ENCODE measurements at places on chromosomes 7 and 10.

GRCh38 chr10:33145451-33146188, 187.6 kb upstream of the ITGB1 start:
- no peak for DNase-seq

GRCh38 chr10:35251373-35252100, 84.8 kb upstream of the CCNY start:
- DNase-seq: no peak

DNA sequence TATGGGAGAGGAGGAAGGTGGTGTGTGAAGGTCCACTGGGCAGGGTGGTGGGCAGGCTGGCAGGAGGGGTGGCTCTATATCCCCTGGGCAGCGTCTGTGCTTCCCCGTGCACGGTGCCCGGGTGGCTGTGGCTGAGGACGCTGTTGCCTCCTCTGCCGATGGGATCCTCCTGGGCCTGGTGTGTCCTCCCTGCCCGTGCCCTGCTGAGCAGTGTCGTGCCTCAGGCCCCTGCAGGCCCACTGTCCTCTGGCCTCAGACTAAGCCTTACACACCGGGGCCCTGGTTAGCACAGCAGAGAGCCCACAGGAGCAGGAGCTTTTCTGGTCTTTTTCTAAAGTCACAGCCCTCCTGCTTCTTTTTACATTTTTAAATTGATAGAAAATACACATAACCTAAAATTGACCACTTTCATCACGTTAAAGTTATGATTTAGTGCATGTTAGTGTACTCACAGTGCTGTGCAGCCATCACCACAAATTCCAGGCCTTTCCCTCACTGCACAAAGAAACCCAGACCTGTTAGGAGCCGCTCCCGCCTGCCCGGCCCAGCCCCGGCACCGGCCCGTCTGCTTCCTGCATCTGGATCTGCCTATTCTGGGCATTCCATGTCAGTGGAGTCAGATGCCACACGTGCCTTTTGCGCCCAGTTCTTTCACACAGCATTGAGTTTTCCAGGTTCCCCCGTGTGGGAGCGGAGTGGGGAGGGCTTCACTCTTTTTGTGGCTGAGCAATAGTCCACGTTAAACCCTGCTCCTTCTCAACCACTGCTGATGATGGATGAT, 19.4 kb downstream of the PFKFB3 start:
- no peak for DNase-seq

GRCh38 chr7:132211971-132212370, 364.3 kb downstream of the PLXNA4 start:
- no peak for DNase-seq

GRCh38 chr10:96097865-96098264, 32.2 kb upstream of the ZNF518A start:
- no peak for DNase-seq

GRCh38 chr10:102714621-102715455, at the start of gene SFXN2:
TSS of gene SFXN2 (plus strand) at chr10:102714636. CDS start at chr10:102726637, 12,001 bp downstream.
- peak; percentile 40 for DNase-seq

DNA sequence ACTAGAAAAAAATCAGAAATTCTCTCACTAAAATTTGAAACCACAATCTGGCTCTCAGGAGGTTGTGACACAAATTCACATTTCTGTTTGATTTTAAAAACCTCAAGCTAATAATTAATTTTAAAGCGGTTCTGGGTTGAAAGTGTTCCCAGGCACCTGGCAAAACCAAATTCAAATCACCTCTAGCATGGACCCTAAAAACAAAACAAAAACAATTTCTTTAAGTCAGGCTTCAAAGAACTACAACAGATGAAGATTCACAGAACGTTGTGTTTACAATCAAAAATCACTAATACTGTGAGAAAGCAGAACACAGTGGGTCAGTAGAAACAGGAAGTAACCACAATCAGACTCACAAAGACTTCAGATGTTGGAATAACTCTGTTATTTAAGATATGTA, 7.2 kb upstream of the RELN start:
- no peak for DNase-seq

DNA sequence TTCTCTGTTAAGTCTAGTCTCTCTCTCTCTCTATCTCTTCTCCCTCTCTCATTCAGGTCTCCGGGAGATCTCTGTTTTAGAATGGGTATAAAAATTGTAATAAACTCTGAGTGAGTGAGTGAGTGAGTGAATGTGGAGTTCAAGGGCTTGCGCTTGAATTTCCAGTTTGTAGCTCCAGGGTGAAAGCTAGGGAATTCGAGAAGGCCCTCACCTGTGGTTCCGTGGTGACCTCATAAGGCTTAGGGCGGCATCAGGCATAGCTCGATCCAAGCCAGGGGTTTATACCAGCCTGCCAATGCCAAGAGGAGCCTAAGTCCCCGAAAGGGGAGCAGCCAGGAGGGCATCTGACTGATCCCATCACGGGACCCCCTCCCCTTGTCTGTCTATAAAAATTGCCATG, 456 bp downstream of the AKR1B15 start:
- DNase-seq: no peak

DNA sequence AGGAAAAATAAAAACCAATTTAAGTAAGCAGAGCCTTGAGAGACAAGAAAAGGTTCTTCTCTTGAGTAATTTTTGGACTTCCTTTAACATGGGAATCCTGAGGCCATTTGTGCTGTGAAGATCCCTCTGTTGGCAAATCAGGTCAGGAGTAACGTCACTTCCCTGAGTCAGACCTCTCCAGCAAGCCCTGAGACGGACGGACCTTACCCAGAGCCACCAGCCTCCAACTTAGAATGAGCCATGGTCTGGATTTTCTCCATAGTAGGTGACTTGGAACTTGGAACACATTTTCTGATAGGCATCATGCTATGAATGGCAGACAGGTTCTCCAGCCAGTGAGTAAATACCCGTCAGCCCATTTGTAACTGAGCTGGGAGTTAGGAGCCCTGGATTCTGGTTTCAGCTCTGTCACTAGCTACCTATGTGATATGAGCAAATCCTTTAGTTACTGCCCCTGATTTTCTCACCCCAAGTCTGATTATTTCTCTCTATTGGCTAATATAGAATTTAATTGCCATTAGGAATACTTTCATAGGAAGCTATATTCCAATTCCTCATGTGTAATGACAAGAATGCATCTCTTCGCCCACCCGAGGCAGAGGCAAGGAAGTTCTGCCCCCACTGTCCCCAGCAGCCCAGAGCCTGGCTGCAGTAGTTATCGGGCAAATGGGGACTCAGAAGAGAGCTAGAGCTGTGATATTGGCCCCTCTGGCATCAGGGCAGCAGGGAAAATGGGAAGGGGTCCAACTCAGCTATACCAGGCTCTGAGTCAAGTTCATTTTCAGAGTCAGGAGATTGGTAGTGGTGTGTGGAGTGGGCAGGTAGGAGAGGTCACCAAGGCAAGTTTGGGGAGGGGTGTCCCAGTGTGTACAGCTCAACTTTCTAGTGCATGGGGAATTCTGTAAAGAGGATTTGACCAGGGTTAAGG, 153.7 kb upstream of the AGK start:
- DNase-seq: no peak

DNA sequence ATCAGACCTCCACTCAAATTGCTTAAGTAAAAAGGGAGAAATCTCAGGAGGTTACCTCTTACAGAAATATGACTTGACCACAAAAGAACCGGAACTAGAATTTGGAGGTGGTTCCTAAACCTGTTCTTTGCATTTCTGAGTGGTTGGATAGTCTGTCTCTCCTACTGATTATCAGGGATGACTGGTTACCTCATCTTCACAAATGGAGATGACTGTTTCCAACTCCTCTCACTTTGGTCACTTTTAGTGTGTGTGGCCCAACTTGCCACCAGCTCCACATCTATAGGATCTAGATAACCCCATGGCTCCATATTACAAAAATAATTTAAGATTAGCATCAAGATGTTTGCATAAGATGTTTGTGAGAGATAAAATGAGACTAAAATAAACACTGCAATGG, 95.5 kb downstream of the CCDC71L start:
- no peak for DNase-seq

GRCh38 chr10:66368146-66368545, 557.7 kb upstream of the LRRTM3 start:
- no peak for DNase-seq

All from activated T-helper 1 cell treated with anti-CD3 and anti-CD28 coated beads, Interleukin-12 subunit alpha, Interleukin-12 subunit beta, Interleukin-2, Interleukin-4 antibody, amounts not matched to agents 30 ng/mL and 10 ng/mL and 1 ng/mL, durations not matched to agents 14 hours and 24 hours and 36 hours (primary cell).